ENCODE measurements at places on chromosomes 3 and 15. TPM values are rescaled to one million over a fixed set of nuclear protein-coding genes. Genes with fewer than 3 reads are reported as not detected.
A peak's percentile ranks its signal among the peaks of the same experiment; 100 is the strongest.

The MAPK6 gene
- 77.8 TPM for total RNA-seq

The TEX55 gene
- total RNA-seq: not detected

The ZNF660 gene
- total RNA-seq: 29.8 TPM

The ZDHHC23 gene
- 0.28 TPM for total RNA-seq

The CFAP100 gene
- 1.1 TPM for total RNA-seq

The SLC49A4 gene
- total RNA-seq: 16.6 TPM

GRCh38 chr3:72665103-72665502, 183.1 kb downstream of the SHQ1 start:
- DNase-seq: no peak

- no peak for DNase-seq
These were observed 48.7 kb downstream of the BFSP2 start for GRCh38 chr3:133448478-133449122.

DNA sequence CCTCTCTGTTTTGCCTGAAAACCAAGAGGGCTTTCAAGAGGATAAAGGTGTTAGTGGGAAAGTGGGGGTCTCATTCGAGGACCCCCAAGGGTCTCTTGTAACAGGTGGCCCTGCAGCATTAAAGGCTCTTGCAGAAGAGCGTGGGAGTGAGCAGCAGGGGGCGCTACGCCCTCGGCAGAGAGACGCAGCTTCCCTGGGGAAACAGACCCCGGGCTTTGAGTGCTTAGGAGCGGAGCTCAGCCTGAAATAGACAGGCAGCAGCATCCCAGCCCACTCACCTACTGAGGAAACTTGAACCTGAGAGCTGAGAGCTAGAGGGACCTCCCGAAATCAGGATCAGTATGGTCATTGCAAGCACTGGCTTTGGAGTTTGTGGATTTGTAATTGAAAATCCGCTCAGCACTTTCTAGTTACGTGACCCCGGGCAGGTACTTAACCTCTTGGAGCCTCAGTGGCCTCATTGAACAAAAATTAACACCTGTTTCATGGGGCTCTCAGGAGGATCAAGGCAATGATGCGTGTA, 25.7 kb downstream of the RPLP1 start:
- DNase-seq: peak; percentile 75

- no peak for DNase-seq
These were observed 21.7 kb downstream of the MELTF start for GRCh38 chr3:197007953-197008352.

- no peak for DNase-seq
These were observed 126.4 kb upstream of the FAM3D start for GRCh38 chr3:58792921-58793451.

All from neural crest cell (in vitro differentiated cells).